ENCODE measurements at places on chromosomes 7 and 10.

DNA sequence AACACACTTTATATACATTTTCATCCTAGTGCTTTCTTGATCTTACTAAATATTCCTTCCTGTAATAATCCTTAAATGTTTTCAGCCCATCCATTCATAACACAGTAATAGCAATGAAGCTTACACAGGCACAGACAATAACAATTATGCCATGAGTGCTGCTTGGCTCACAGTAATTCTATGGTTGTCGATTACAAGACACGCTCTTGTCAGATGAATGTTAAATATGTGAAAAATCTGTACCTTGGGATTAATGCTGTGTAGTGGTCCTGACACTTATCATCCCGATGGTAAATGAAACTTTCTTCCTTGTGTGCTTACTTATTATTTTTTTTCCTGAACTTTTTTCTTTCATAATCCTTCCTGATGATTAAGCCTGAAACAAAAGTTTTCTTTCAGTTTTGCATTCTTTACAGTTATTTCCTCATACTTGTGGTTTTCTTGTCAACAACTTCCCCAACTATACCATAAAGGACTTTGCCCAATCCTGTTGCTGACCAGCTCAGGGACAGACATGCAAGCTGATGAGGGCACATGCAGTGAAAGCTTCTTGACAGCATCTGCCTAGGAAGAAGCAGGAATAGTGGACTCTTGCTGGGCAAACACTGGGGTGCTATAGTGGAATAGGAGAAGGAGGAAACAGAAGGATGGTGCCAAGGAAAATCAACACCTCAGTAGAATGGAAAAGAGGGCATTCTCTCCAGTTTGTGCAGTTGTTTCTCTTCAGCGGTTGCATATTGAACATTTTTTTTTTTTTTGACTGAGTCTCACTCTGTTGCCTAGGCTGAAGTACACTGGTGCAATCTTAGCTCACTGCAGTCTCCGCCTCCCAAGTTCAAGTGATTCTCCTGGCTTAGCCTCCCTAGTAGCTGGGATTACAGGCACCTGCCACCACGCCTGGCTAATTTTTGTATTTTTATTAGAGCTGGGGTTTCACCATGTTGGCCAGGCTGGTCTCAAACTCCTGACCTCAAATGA lies 6.7 kb upstream of the MGAM2 start:
- DNase-seq: no peak

DNA sequence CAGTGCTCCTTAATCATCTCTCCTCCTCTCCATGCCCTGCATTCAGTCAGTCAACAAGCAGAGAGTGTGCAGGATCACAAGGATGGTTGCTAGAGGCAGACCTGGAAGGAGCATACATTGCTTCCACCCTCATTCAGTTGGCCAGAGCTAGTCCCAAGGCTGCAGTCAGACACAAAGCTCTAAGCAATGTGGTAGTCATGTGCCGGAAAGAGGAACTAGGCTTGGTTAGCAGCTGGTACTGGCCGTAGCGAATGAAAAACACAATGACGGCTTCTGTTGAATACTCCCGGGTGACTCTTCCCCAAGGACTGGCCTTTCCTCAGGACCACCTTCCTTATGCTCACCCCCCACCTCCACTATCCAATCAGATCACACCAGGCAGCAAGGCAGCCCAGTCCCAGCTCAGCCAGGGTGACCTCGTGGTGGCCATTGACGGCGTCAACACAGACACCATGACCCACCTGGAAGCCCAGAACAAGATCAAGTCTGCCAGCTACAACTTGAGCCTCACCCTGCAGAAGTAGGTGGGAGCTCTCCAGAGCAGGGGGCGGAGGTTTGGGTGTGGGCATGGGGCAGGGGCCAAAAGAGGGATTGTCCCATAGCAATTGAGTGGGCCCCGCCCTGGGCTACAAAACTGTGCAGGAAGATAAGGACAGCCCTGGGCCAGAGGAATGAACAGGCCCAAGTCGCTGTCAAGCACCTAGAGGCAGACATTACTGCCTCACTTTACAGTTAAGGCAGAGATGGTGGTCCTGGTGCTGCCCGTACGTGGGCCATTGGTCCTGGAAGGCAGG lies 10.9 kb downstream of the LDB3 start:
- no peak for DNase-seq

- no peak for DNase-seq
Measured at GRCh38 chr7:139230023-139230422, 1.0 kb upstream of the UBN2 start.

- DNase-seq: no peak
Measured at GRCh38 chr7:132536654-132537395, 39.4 kb downstream of the PLXNA4 start.

GRCh38 chr7:70857793-70858545 lies 274.0 kb upstream of the GALNT17 start:
- DNase-seq: no peak

Data from T follicular helper cell (primary cell).